Large intestine (tissue), 12 donors: ENCODE measurements at places on chromosomes 7 and 10. TPM values are rescaled to one million over a fixed set of nuclear protein-coding genes. Genes with fewer than 3 reads are reported as not detected.

KLF14 gene
- polyA plus RNA-seq: 0.18 TPM

- no peak for DNase-seq
These were observed 150.3 kb downstream of the POLR1F start for GRCh38 chr7:19558527-19558926.

DNA sequence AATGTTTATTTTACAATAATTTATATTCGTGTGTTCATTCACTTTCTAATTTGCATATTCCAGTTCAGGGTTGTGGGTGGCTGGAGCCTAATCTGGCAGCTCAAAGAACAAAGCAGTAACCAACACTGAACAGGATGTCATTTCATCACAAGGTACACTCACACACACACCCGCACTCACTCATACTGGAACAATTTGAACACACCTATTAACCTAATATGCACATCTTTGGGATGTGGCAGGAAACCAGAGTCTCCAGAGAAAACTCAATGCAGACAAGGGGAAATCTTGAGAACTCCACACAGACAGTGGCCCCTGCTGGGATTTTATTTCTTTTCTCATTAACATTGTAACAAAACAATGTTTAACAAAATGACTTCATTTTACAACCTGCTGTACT lies 97.4 kb downstream of the TWIST1 start:
- no peak for DNase-seq

DNA sequence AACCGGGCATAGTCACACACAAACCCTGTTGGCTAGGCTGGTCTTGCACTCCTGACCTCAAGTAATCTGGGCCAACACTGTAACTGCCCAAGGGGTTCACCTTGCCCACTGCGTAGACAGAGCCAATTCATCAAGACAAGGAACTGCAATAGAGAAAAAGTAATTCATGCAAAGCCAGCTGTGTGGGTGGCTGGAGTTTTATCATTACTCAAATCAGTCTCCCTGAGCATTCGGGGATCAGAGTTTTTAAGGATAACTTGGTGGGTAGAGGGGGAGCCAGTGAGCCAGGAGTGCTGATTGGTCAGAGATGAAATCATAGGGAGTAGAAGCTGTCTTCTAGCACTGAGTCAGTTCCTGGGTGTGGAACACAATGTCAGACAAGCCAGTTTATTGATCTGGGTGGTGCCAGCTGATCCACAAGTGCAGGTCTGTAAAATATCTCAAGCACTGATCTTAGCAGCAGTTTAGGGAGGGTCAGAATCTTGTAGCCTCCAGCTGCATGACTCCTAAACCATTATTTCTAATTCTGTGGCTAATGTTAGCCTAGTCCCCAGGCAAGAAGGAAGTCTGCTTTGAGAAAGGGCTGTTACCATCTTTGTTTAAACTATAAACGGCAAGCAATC lies 15.6 kb upstream of the FXYD4 start:
- no peak for DNase-seq

FZD1 gene
- polyA plus RNA-seq: 13.2 TPM

- DNase-seq: peak; percentile 53
These were observed 276.9 kb downstream of the CSTF2T start for GRCh38 chr10:51422311-51423120.

DNA sequence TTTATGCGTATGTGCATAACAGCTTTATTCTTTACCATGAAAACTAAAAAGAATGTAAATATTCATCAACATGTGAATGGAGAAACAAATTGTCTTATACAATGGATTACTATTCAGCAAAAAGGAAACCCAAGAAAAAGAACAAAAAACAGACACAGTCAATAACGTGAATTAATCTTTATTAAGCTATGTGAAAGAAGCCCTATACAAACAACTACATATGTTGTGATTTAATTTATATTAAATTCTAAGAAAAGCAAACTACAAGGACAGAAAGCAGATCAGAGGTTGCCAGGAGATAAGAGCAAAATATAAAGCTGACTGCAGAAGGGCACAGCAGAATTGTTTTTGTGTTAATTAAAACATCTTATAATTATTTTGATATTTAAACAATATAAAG lies 756.4 kb upstream of the MBL2 start:
- DNase-seq: no peak

UNCX gene
- not detected for polyA plus RNA-seq

POR gene
- polyA plus RNA-seq: 67.7 TPM

- no peak for DNase-seq
These were observed 29.8 kb downstream of the DIP2C start for GRCh38 chr10:659688-660141.

GNAT3 gene
- 0.57 TPM for polyA plus RNA-seq

ELAPOR2 gene
- polyA plus RNA-seq: 8.2 TPM

CLEC2L gene
- polyA plus RNA-seq: 1.5 TPM
